ENCODE measurements at places on chromosomes 4 and X. TPM values are rescaled to one million over a fixed set of nuclear protein-coding genes. Genes with fewer than 3 reads are reported as not detected.

CENPVL3 gene
- total RNA-seq = 3.3 TPM

UGT2B11 gene
- not detected for total RNA-seq

RHOXF1 gene
- total RNA-seq = not detected

PCYT1B gene
- 27.4 TPM for total RNA-seq

POF1B gene
- total RNA-seq = not detected

AFM gene
- not detected for total RNA-seq

DNA sequence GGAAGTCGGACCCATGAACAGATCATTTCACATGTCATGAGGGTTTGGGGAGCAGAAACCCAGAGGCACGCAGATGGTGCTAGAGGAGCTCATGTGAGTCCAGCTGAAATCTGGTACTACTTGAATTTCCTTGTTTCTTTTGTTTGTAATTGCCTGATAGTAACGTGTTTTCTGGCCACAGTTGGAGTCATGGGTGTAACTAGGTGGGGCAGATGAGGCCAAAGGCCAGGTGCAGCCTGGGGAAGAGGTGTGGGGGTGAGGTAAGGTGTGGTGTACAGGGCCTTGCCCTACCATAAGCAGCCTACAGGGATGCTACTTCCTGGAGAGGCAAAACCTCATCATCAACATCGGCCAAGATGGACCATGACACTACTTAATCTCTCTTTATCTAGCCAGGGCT lies 271.4 kb downstream of the PTTG2 start:
- H3K36me3 ChIP-seq = no peaks in the 10 kb centered on the region
- no peak for DNase-seq
- H3K27ac ChIP-seq = no peak overlapping the region
- no peaks in the 10 kb centered on the region for H3K27me3 ChIP-seq
- no peaks in the 10 kb centered on the region for H3K4me1 ChIP-seq

GRCh38 chr4:137299281-137299680 lies 233.0 kb downstream of the PCDH18 start:
- H3K27ac ChIP-seq = no peak overlapping the region
- H3K27me3 ChIP-seq = no peaks in the 10 kb centered on the region
- no peaks in the 10 kb centered on the region for H3K36me3 ChIP-seq
- H3K4me1 ChIP-seq = no peaks in the 10 kb centered on the region

GRCh38 chr4:151690164-151690870 lies 70.5 kb downstream of the GATB start:
- peaks cover 7% of the 10 kb centered on the region for H3K36me3 ChIP-seq
- H3K4me1 ChIP-seq = no peaks in the 10 kb centered on the region
- H3K27me3 ChIP-seq = no peaks in the 10 kb centered on the region
- H3K27ac ChIP-seq = no peak overlapping the region
- no peak overlapping the region for H3K4me3 ChIP-seq

- no peaks in the 10 kb centered on the region for H3K4me1 ChIP-seq
- no peak for DNase-seq
- no peak overlapping the region for H3K27ac ChIP-seq
- H3K4me3 ChIP-seq = no peak overlapping the region
These were observed 19.9 kb downstream of the AWAT2 start for GRCh38 chrX:70029863-70030262.

- no peaks in the 10 kb centered on the region for H3K27me3 ChIP-seq
- H3K36me3 ChIP-seq = peaks cover 23% of the 10 kb centered on the region
- H3K4me3 ChIP-seq = no peak overlapping the region
- H3K4me1 ChIP-seq = peaks cover 2% of the 10 kb centered on the region
- no peak for DNase-seq
These were observed 3.8 kb upstream of the GRPR start for GRCh38 chrX:16119353-16120220.

DNA sequence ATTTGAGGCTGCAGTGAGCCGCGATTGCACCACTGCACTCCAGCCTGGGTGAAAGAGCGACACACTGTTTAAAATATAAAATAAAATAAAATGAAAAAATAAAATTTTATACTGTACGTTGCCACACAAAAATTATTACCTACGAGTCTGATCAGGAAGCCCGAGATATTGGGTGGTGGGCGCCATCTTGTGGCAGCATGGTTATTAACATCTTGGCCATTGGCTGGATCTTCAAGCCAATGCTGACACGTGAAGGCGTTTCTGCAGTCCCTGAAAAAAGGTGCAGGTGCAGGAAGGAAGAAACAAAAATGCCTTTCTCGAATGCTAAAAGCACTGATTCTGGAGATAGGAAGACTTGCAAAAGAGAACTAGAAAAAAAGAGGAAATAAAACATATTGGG lies 4.9 kb upstream of the TLR8 start:
- no peaks in the 10 kb centered on the region for H3K4me1 ChIP-seq
- H3K4me3 ChIP-seq = no peak overlapping the region

GRCh38 chr4:145644699-145645098 lies 25.5 kb downstream of the MMAA start:
- no peak overlapping the region for H3K27ac ChIP-seq
- H3K36me3 ChIP-seq = no peaks in the 10 kb centered on the region
- no peak for DNase-seq
- H3K4me1 ChIP-seq = no peaks in the 10 kb centered on the region
- no peaks in the 10 kb centered on the region for H3K27me3 ChIP-seq

DNA sequence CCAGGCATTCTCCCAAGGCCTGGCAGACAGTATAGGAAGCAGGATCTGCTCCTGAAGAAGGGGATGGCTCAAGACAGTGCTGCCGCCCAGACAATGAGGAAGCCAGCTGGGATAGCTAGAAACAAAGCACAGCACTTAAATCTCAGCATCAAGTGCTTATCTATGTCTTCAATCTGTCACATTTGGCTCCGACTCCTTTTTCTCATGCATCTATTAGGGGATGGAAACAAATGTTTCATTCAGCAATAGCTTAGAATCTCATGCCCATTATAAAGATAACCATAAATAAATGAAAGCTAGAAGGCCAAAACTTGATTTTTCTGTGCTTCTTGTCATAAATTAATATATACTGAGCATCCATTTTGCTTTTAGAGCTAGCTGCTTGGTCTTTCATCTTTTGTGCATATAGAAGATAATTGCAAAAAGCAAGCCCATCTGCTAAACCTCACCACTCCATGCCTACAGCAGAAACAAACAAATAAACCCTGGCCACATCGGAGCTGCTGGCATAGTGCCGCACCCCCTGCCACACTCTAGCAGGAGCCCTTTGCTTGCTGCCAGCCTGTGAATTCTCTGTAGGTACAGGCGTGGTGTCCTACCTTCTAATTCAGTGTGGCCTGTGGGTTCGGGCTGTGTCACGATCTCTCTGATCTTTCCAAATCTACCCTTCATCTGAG lies 75.9 kb downstream of the AASDH start:
- H3K36me3 ChIP-seq = peaks cover 40% of the 10 kb centered on the region
- DNase-seq = no peak
- no peaks in the 10 kb centered on the region for H3K27me3 ChIP-seq
- no peak overlapping the region for H3K4me3 ChIP-seq

DNA sequence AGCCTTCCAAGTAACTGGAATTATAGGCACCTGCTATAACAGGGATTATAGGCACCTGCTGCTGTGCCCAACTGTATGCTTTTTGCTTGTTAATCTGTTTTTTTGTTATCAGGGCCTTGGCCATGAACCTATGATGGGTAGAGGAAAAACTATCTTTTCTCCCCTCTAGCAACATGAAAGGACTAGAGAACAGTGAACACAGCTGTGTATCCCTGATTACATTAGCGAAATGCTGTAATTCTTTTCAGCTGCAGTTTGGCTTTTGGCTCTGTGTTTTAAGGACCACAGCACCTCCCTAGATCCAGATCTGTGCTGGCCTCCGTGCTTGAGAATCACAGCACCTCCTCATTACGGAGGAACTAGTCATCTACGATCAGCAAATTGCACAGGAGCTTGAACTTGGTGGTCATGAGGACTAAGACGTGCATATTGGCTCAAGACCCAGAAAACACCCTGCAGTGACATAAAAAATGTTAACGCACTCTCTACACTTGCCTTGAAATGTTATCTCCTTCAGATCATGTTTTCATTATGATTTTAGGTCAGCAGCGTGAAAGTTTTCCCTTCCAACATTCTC lies 57.7 kb upstream of the S100G start:
- peaks cover 7% of the 10 kb centered on the region for H3K4me1 ChIP-seq
- no peak overlapping the region for H3K4me3 ChIP-seq
- no peaks in the 10 kb centered on the region for H3K27me3 ChIP-seq

DNA sequence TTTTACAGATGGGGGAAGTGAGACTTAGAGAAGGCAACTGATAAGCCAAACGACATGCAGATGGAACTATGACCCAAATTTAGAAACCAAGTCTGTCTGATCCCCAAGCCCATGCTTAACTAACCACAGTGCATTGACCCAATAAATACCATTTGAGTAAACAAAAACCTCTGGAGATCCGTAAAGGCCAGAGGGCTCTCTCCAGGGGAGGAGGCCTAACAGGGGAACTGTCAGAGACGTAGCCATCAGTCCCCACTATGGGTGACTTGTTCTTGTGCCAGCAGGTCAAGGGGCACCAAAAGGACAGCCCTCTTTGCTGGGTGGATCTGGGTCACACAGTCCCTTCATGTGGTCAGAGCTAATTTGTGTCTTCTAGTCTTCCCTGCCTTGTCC lies 420.2 kb downstream of the BCOR start:
- no peak overlapping the region for H3K4me3 ChIP-seq
- peaks cover 4% of the 10 kb centered on the region for H3K4me1 ChIP-seq
- H3K36me3 ChIP-seq = peaks cover 3% of the 10 kb centered on the region
- H3K27me3 ChIP-seq = no peaks in the 10 kb centered on the region
- H3K27ac ChIP-seq = no peak overlapping the region

GRCh38 chr4:181671672-181672071 lies 571.5 kb upstream of the TENM3 start:
- DNase-seq = no peak
- H3K27ac ChIP-seq = no peak overlapping the region
- no peaks in the 10 kb centered on the region for H3K27me3 ChIP-seq
- H3K4me3 ChIP-seq = no peak overlapping the region
- H3K36me3 ChIP-seq = no peaks in the 10 kb centered on the region
- no peaks in the 10 kb centered on the region for H3K4me1 ChIP-seq

DNA sequence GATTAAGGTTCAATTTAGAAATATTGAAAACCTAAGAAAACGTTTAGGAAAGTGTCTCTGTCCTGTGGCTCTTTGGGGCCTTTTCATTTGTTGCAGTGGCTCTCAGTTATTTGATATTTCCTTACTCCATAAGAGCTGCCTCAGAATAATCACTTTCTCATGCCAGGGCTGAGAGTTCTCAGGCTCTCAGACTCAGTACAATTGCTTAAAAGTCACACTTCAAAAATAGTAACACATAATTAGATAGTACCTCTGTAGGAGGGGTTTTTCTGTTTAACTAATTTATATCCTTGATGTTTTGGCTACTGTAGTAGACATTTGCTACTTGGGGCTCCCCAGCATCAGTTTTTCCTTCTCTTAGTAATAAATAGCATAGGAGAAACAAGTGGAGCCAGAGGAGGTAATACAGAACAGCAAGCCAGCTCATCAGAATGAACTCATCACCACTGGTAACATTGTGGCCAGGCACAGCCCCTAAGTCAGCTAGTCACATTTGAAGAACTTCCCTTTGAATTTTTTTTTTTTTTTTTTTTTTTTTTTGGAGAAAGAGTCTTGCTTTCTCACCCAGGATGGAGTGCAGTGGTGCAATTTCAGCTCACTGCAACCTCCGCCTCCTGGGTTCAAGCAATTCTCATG lies 8.0 kb upstream of the HNRNPD start:
- no peak overlapping the region for H3K27ac ChIP-seq
- no peak overlapping the region for H3K4me3 ChIP-seq
- H3K4me1 ChIP-seq = no peaks in the 10 kb centered on the region

- no peaks in the 10 kb centered on the region for H3K36me3 ChIP-seq
- no peaks in the 10 kb centered on the region for H3K4me1 ChIP-seq
- H3K27ac ChIP-seq = no peak overlapping the region
- no peak for DNase-seq
These were observed 883.3 kb downstream of the TRIML1 start for GRCh38 chr4:189022440-189023035.

DNA sequence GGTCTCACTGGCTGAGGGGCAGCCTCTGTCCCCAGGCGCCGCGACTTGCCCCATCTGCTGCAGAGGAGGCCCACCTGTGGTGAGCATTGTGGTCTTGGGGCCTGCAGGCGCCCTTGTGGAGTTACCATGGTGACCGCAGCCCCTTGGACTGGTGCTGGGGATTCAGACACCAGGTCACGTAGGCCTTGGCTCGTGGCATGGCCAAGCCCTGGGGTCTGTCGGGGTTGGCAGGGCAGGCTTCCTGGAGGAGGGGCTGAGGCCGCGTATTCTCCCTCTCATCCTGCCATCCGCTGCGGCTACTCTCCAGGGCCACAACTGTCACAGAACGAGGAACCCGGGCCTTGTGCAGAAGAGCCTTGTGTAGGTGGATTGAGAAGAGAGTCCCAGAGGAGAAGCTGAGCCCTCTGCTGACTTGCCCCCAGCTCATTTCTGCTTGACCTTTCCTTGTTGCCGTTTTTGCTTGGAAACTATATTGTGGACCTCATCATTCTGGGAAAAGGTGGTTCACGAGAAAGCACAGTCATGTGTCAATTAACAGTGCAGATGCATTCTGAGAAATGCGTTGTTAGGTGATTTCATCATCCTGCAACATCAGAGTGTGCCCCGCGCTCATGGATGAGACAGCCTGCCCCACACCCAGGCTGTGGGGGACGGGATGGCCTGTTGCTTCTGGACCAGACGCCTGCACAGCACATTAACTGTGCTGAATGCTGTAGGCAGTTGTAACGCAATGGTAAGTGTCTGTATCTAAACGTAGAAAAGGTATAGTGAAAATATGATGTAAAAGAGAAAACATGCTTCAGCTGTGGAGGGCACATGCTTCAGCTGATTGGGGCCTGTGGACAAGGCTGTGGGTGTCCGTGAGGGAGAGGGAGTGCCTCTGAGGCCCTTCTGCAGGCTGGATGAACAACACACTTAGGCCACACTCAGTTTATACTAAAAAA lies 38.5 kb downstream of the TRMT44 start:
- no peaks in the 10 kb centered on the region for H3K4me1 ChIP-seq
- H3K4me3 ChIP-seq = no peak overlapping the region
- no peak overlapping the region for H3K27ac ChIP-seq
- no peaks in the 10 kb centered on the region for H3K27me3 ChIP-seq

DNA sequence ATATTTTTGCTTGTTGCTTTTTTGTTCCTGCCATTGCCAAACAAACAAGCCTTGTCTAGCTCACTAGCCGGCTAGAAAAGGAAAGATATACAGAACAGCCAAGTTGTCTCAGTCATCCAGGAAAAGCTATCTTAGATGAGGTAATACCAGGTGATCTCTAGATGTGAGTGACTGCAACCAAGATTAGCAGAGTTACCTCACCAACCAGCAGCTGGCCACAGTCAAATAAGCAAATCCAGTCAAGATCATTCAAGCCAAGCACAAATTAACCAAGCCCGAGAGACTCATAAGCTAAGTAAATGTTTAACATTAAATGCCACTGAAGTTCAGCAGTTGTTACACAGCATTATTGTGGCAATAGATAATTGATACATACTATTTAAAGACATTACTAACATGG lies 108.6 kb downstream of the CENPC start:
- no peaks in the 10 kb centered on the region for H3K4me1 ChIP-seq
- no peak overlapping the region for H3K4me3 ChIP-seq
- no peak for DNase-seq
- no peak overlapping the region for H3K27ac ChIP-seq
- H3K27me3 ChIP-seq = no peaks in the 10 kb centered on the region

- peaks cover 2% of the 10 kb centered on the region for H3K4me1 ChIP-seq
- no peaks in the 10 kb centered on the region for H3K27me3 ChIP-seq
- no peaks in the 10 kb centered on the region for H3K36me3 ChIP-seq
These were observed 46.1 kb upstream of the HCCS start for GRCh38 chrX:11064851-11065600.

All from H9 (cell line).